HL-60 (cell line): ENCODE measurements at places on chromosomes 13 and 19.

DNA sequence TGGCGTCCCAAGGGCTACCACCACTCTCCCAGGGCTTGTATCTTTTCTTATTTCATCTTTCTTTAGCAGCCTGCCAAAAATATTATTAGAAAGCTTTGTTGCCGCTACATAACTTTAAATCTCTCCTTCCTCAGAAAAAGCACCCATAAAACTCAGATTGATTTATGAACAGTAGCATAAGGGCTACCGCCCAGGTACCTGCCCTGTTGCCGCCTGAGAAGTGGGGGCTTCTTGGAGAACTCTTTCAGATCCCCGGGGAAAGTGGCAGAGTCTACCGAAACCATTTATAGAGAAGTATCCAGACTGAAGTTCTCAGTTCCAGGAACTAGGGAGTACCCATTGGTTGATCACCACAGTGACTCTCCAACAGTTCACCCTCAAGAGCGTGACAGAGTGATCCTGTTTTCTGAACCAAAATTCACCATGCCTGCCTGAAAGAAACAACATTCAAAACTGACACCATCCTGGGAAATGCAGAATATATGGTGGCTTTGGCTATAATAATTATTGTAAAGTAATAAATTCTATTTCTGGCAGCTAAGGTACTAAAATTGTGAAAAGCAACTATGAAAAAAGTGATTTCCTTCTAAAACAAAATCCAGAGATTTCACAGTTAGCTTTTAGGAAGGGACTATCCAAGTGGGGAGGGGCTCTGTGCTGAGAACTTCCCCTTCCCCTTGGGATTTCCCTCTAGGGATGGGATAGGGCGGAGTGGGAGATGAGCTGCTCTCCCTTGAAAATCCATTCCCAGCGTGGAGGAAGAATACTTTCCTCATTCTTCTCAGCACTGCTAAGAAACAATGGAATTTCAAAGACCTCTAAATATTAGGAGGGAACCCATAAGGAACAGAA, 877 bp upstream of the N4BP2L1 start:
- DNase-seq: no peak

DNA sequence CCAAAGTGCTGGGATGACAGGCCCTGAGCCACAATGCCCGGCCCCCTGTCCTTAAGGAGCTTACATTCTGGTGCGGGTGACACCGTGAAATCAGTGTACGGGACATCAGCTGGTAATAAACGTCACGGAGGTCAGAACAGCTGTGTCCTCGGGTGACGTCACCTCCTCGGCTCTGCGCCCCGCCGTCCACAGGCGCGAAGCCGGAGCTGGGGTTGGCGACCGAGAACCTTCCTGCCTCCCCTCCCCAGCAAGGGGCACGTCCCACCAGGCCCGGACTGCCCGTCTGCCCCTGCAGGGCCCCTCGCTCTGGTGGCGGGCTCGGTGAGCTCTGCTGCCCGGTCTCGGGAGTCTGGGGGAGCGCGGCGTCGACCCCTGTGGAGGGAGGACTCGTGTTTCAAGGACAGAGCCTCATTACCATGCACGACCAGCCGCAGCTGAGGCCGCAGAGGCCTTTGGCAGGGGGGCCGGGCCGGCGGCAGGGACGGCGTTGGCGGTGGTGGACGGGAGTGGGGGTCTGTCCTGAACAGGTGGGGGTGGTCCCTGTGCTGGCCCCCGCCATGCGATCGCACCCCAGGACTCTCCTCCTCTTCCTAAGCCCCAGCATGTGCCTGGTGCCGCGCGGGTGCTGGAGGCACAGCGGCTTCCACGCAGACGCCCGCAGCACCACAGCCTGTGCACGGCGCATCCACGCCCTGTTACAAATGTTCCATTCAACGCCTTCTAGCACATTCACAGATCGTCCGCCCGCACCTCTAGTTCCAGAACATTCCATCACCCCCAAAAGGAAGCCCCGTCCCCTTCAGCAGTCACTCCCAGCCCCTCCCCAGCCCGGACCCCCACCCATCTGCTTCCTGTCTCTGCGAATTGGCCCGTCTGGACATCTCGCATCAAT, 5.4 kb downstream of the LINGO3 start:
- DNase-seq: no peak

DNA sequence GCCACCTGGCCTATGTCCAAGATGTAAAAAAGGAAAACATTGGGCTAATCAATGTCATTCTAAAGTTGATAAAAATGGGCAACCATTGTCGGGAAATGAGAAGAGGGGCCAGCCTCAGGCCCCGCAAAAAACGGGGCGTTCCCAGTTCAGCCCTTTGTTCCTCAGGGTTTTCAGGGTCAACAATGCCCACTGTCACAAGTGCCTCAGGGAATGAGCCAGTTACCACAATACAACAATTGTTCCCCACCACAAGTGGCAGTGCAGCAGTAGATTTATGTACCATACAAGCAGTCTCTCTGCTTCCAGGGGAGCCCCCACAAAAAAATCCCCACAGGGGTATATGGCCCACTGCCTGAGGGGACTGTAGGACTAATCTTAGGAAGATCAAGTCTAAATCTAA, 112.5 kb downstream of the ZNF486 start:
- DNase-seq: no peak

- DNase-seq: no peak
Observed at GRCh38 chr13:79194727-79195126, 211.3 kb downstream of the RBM26 start.

- DNase-seq: peak; percentile 26
Observed at GRCh38 chr19:13082192-13083007, 20.3 kb downstream of the LYL1 start.

DNA sequence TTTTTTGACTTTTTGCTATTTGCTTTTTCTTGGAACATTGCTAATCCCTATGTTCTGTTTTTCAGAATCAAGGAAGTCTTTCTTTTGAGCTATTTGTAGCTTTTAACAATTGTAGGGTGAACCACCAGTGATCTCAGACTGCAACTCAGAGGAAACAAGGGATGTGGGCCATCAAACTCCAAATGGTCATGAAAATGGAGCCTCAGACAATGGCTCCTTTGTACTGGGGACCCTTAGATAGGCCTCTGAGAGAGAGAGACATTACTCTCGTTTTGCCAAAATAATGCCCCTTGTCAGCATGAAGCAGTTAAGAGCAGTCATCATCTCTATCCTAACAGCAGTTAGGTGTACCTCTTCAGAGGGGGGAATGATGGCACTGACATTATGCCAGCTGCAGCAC, 56.4 kb upstream of the GJB6 start:
- no peak for DNase-seq

DNA sequence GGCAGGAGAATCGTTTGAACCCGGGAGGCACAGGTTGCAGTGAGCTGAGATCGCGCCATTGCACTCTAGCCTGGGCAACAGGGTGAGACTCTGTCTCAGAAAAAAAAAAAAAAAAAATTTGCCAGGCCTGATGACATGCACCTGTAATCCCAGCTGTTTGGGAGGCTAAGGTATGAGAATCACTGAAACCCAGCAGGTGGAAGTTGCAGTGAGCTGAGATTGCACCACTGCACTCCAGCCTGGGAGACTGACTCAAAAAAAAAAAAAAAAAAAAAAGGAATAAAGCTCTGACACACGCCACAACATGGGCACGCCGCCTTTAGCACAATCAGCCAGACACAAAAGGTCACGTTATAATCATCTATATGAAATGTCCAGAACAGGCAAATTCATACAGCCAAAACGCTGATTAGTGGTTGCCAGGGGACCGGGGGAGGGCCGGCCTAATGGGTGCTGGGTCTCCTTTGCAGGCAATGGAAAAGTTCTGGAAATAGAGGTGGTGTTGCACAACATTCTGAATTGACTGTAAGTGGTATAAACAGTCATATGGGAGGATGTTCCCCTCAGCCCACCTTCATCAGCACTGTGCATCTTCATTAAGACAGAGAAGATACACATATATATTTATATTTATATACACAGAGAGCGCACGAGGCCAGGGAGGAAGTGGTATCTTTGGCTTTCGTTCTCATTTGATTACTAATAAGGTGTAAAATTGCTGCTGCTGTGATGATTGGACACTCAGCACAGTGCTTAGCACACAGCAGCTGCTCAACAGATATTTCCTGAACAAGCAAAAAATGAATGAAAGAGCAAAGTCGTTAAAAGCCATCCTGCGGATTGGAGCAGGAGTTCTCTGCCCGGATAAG, 3.8 kb downstream of the HSPBP1 start:
- no peak for DNase-seq

GRCh38 chr13:74133657-74134201, 475 bp downstream of the KLF12 start:
- DNase-seq: no peak

- DNase-seq: no peak
Observed at GRCh38 chr19:55336101-55336500, 3.6 kb upstream of the KMT5C start.

DNA sequence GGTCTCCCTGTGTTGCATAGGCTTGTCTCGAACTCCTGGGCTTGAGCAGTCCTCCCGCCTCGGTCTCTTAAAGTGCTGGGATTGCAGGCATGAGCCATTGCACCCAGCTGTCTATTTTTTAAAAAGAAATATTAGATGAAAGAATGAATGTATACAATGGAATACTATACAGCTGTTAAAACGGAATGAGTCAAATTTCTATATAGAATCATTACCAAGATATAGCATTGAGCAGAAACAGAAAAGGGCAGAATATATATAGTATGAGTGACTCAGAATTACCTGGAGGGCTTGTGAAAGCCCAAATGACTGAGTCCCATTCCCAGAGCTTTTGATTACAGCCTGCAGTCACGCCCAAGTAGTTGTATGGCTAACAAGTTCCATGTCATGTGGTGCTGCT, 4.4 kb downstream of the DACT3 start:
- DNase-seq: no peak

GRCh38 chr19:45767410-45767880, 1.6 kb downstream of the SIX5 start:
- no peak for DNase-seq
